ENCODE measurements at places on chromosomes 6 and 20.

DNA sequence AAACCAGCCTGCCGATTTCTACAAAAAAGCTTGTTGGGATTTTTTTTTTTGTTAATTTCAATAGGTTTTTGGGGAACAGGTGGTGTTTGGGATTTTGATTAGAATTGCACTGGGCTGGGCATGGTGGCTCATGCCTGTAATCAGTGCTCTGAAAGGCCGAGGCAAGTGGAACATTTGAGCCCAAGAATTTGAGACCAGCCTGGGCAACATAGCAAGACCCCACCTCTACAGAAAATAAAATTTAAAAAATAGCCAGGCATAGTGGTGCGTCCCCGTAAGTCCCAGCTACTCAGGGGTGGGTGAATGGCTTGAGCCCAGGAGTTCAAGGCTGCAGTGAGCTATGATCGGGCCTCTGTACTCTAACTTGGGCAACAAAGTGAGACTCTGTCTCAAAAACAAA lies 40.5 kb upstream of the ASF1A start:
- DNase-seq = no peak

DNA sequence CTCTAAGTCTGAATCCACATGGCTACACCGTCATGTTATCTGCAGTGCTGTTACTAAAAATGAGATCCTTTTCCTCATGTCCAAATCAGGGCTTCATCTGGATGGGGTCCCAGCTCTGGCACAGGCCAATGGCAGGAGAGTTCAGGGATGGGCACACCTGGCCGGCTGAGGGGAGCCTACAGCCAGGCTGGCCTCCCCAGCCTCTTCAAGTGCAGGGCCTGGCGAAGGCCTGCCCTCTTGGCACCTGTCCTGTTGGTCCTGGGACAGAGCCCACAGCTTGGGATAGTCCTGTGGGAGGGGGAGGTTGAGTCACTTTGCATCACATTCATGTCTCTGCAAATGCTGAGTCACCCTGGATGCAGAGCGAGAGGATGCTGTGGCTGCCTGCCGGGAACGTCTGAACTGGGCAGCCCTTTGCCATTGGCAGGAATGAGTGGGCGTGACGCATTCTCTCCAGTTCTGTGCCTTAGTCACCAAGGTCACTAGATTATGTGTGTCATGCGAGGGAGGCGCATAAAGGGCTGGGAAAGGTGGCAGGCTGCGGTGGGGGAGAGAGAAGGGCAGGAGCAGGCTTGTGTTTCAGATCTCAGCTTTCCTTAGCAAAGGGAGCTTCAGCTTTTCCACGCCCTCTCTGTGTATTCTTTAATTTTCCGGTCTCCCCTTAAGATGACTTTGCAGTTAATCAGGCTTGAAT lies 223.2 kb upstream of the ECI2 start:
- DNase-seq = no peak

DNA sequence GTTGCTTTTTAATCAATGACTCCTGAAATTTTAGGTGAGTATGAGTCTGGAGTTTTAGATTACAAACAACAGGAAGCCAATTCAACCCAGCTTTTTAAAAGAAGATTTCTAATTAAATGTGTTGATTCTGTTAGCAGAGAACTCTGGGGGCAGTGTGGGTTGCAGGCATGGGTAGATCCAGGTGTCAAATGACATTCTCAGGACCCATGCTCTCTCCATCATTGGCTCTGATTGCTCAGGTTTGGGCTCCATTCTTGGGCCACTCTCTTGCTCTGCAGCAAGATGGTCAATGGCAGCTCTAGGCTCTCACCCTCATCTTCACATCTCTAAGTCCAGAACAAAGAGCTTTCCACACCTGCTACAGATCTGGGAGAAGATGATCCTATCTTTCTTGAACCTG lies 463.7 kb downstream of the PREX1 start:
- DNase-seq = no peak

DNA sequence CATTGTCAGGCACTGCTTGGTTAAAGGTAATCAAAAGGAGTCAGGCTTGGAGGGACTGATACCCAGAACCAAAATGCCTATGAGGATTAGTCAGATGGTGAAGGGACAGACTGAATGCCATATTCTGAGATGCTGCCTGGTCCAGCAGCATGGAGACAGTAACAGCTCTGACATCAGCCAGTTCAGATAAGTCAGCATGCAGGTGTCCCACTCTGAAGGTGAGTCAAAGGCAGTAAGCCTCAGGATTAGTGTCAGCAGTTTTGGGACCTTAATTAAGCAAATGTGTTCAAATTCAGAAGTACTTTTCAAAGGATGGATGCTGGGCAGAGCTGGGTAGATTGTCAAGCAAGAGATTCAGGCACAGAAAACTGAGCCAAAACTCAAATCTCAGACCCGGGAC lies 198.4 kb downstream of the RPS12 start:
- no peak for DNase-seq

- no peak for DNase-seq
Measured at GRCh38 chr6:121310495-121310894, 23.8 kb downstream of the TBC1D32 start.

- DNase-seq = no peak
Measured at GRCh38 chr20:10004900-10005299, 29.9 kb upstream of the ANKEF1 start.

GRCh38 chr20:38957235-38957876 lies 4.8 kb upstream of the DHX35 start:
- DNase-seq = no peak

DNA sequence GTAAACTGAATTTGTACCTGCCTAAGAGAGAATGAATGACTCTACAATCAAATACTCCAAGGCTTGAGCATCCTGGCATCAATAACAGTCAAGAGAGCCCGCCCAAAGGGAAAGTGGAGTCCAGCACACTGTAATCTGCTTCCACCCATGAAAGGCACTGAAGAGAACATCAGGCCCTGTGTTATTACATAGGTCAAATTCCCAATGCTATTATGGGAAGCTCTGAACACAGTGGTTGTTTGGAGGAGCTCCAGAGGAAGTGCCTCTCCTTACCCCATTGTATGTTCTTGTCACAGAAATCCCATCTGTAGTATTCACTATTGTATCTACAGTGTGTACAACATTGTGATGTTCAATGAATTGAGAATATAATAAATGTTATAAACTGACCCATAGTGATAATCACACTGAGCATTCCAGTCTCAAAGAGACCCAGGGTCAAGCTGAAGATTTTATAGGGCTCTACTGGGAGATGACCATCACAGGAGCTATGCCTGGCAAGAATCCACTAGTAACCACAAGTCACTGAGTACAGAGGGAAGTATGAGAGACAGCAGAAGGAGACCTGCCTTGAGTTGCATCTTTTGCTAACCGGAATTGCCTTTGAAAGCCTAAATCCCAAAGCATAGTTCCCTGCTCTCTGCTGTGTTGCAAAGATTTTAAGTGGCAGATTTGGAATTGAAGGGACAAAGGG lies 446.7 kb downstream of the GJA1 start:
- no peak for DNase-seq

- no peak for DNase-seq
Measured at GRCh38 chr6:124434421-124434820, 527.8 kb upstream of the RNF217 start.

GRCh38 chr20:63890616-63891015 lies 4.3 kb upstream of the DNAJC5 start:
- no peak for DNase-seq

GRCh38 chr20:44133424-44133823 lies 53.6 kb downstream of the JPH2 start:
- DNase-seq = no peak

GRCh38 chr6:116329156-116329555 lies 41.6 kb upstream of the DSE start:
- DNase-seq = no peak

DNA sequence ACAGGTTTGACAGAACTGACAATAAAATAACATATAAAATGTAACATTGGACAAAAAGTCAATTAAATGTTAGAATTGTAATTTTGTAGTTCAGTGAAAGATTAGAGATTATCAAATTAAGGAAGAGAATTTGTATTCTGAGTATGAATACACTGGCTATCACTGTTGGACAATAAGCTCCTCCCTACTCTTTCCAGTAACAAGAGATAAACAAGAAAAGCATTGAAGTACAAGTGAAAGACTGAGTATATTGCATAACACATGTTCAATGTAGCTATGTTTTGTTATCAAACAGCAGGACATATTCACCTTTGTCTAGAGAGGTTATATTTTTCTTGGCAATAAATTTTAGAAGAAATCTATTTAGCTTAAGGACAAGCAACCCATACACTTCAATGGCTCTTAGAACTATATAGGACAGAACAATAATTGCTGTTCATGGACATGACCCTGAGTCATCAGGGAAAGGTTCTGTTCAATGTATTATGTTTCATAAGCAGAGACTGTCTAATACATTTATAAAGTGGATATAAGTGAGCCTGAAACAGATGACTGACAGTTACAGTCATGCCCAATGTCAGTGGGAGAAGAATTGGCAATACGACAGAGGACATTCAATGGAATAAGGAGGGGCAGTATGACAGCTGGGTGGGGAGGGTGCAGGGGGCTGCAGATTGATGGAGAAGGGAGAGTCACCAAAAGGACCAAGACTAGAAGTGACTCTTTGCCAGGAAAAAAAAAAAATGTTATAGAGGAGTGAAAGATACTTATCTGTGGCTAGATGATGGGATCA lies 520.4 kb downstream of the FRK start:
- no peak for DNase-seq

GRCh38 chr6:39341937-39342336 lies 19.4 kb upstream of the KCNK16 start:
- no peak for DNase-seq

DNA sequence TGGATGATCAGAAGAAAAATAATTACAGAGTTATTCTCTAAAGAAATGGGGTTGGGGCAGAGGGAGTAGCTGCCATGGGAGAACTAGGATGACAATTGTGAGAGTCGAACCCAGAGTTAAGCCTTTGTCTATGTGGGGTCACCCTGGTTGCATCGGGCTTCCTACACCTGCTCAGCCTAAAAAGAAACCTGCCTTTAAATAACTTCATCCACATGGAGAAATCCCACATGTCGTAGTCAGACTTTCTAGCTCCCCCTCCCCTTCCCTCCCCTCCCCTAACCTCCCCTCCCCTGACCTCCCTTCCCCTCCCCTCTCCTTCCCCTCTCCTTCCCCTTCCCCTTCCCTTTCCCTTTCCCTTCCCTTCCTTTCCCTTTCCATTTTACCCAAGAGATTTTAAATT lies 14.7 kb downstream of the VIP start:
- DNase-seq = no peak

- no peak for DNase-seq
Measured at GRCh38 chr6:31057426-31058003, 47.2 kb downstream of the MUC22 start.

DNA sequence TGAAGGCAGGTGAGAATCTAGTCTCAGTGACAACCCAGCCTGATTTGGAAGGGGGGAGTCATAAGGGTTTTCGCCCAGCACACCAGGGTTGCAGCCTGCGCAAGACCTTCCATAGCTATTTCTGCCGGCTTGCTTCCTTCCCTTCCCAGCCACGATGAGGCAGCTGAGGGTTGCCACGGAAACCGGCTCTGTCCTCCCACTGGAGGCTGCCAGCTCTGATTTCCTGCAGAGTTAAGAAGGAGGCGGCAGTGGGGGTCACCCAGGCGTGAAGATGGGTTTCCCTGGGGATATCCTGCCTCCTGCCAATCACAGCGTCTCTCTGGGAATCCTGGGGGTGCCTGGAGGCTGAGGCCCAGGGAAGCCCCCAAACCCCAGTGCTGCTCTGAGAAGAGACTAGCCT lies 23.1 kb upstream of the KCNB1 start:
- no peak for DNase-seq

DNA sequence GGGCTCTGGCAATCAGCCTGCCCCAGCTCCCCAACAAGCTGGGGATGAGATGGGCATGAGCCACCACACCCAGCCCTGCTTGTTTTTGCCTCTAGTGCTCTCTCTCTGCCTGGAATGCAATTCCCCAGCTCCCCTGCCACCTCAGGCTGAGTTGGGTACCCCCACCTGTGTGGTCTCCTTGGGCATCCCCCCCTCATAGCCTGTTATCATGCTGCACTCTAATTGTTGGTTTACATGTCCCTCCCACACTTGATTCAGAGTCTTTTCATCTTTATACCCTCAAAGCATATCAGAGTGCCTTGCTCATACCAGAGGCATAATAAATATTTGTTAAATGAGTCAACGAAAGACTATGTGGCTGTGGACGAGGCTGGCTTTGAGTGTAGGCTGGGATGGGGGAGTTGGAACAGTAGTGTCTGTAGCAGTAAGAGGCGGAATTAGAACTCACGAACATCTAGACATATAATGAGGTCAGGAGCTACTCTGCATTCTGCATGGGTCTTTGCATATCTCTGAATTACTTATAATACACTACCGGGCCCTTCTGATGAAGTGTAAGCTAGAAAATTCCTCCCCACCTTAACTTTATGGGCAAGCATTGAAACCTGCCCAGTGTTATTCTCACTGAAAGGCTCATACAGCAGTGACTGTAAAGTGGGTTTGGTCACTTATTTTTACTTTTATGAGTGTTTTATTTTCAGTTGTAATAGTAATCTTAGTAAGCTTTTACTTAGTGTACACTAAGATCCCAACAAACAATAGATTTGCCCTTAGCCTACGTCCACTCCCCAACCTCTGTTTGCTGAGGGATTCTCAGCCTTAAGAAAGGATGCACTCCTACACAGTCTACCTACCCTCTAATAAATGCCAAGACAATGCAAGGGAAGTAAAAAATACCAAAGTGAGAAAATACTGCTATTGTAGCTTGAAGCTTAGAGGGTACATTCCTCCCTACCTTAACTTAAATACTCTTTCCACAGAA lies 58.7 kb downstream of the EDN1 start:
- DNase-seq = no peak

DNA sequence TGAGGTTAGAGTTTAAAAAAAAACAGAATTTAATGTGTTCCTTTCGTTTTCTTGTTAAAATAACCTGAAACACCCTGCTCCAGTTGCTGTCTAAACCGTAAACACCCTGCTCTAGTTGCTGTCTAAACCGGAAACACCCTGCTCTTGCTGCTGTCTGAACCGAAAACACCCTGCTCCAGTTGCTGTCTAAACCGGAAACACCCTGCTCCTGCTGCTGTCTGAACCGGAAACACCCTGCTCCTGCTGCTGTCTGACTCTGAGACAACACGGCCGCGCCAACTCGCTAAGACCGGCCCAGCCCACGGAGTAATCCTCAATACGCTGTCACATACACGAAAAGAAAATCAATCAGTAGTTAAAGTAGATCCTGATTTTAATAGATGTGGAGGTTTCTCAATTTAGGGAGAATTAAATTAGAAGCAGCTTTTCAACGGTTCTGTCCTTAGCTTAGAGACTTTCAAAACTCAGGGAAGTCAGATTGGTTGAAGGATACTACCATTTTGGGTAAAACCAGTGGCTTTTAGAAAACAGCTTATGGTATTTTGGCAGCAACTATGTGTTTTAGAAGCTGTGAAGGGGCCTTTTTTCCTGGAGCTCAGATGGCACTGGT lies 98.3 kb downstream of the RAMACL start:
- peak; percentile 58 for DNase-seq

GRCh38 chr6:133016631-133017030 lies 202.3 kb downstream of the RPS12 start:
- DNase-seq = no peak

- DNase-seq = no peak
Measured at GRCh38 chr20:35698298-35699126, 640 bp downstream of the NFS1 start.

- no peak for DNase-seq
Measured at GRCh38 chr6:12265791-12266190, 24.4 kb upstream of the EDN1 start.

GRCh38 chr6:112032728-112033127 lies 21.2 kb upstream of the CCN6 start:
- DNase-seq = no peak

- no peak for DNase-seq
Measured at GRCh38 chr6:132961610-132962009, 147.2 kb downstream of the RPS12 start.

Measured in activated T-helper 9 cell treated with anti-CD3 and anti-CD28 coated beads, Interleukin-2, amount 50 U/mL, for 16 hours (primary cell).